Left cardiac atrium (tissue), 4 donors: ENCODE measurements at places on chromosomes 7 and 10.

DNA sequence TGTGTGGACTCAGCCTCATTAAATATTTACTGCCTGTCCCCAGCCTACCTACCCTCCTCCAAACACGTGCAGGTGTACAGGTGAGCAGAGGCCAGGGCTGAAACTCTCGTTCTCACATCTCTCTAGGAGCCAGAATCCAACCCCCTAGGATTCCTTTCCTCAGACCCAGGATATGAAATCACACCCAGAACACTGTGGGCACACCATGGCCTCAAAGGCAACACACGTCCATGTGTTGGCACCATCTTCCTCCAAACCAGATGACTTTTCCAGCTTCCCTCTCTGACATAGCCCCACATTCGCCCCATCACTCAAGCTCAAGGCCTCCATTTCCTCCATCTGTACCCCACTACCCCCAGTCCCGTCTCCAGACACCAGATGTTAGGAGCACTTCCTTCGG is 51.8 kb upstream of the DUSP5 start:
- no peak for DNase-seq

DNA sequence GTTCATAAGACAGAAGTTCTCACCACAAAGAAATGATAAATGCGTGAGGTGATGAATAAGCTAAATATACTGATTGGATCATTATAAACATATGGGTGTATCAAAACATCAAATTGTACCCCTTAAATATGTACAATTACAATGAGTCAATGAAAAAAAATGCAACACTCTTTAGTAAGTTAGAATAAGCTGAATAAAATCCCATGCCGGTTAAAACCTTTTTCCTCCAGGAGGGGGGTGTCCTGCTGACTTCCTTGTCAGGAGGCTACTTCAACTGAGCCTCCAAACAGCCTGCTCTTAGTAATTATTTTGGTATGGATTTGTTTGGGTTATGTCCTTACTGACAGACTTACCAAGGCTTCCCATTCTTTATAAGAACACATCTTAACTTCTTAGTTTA is 649.1 kb downstream of the INHBA start:
- DNase-seq = no peak

DNA sequence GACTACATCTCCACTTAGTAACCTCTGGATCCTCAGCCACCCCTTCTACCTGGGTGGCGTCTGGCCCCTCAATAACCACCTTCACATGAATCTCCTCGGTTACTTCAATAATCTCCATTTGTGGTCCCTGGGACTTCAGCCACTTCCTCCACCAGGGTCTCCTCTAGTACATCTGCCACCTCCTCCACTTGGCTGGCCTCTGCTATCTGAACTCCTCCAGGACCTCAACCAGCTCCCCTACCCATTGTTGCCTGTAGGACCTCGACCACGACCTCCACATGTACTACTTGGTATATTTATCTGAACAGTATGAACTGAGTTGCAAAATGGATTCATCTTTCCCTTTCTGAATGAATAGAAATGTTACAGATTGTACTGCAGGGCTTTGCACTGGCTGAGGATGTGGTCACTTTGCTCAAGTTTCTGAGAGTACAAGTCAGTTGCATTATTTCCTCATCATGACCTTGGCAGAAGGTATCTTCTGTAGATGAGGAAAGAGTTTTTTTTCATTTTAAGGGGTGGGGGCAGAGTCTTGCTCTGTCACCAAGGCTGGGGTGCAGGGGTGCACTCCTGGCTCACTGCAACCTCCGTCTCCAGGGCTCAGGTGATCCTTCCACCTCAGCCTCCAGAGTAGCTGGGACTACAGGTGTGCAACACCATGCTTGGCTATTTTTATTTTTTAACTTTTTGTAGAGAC is 36.0 kb downstream of the MAT1A start:
- no peak for DNase-seq

- DNase-seq = no peak
These were observed 145.6 kb upstream of the HABP2 start for GRCh38 chr10:113407218-113407617.

DNA sequence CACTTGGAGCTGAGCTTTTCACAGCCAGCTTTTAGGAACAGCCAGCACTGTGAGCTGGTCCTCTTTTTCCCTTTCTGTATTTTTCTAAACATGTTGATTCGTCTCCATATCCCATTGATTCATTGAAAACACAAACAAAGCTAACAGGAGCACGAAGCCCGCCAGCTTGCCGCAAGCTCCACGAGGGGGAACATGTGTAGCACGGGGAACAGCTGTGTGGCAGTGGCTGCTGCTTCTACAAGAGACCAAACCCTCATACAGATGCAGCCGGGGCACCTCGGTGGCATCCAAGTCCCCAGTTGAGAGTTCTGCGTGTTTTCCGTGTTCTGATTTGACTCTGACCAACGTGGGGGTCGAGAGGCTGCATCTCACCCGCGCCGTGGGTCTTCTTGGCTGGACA is 80.8 kb upstream of the SH2B2 start:
- no peak for DNase-seq

DNA sequence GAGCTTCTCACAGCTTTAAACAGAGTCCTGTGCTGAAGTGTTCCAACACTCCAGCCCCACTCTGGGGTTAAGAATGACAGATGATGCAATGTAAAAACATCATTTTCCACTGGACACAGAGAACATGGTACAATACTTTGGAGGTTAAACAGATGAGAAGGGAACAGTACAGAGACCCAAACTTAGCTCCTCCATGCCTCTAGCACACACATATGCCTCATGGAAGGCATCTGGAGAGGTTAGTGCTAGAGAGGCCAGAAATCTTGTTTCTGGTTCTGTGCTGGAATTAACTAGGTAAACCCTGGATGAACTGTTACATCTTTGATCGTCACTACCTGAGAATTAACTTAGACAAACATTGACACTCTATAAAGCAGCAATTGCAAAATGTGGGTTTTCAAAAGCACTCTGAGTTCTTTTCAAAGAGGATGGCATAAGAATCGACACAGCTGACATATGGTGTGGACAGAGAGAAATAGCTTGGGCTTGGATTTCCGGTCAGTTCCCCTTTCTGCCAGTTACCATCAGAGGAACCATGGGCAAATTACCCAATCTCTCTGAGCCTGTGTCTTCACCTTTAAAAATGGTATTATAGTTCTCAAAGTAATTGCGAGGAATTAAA is 81.9 kb downstream of the KCNMA1 start:
- DNase-seq = no peak
